ENCODE measurements at places on chromosomes 4 and X.

- DNase-seq = no peak
Observed at GRCh38 chr4:183675625-183676024, 16.5 kb downstream of the TRAPPC11 start.

- no peak for DNase-seq
Observed at GRCh38 chr4:97994765-97995465, 148.4 kb downstream of the STPG2 start.

- DNase-seq = no peak
Observed at GRCh38 chr4:73661646-73662119, 41.4 kb upstream of the RASSF6 start.

GRCh38 chrX:120428309-120428708 lies 40.8 kb downstream of the LAMP2 start:
- no peak for DNase-seq

DNA sequence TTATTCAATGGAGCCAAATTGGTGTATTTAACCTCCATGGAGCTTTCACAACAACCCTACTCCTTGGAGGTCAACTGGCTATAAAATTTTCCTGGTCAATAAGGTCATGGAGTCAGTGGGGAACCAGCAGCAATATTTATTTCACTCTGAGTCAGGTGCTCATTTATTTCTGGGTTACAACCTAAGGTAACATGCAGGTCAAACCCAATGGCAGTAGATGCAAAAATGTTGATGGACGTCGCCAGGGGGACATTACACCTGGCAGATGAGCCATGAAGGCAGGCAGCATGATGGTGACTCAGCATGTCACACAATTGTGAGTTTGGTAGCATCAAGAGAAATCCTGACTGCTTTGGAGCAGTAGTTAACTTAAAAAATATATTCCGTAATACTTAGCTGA lies 514.1 kb downstream of the IL15 start:
- DNase-seq = no peak

GRCh38 chr4:147787204-147787603 lies 55.3 kb downstream of the ARHGAP10 start:
- DNase-seq = no peak

- no peak for DNase-seq
Observed at GRCh38 chr4:94304365-94304971, 38.2 kb downstream of the HPGDS start.

All from CD4-positive, alpha-beta T cell treated with Interleukin-4 for 1 hour (primary cell).